Thoracic aorta endothelial cell (primary cell): ENCODE measurements at places on chromosomes 5 and 9. TPM values are rescaled to one million over a fixed set of nuclear protein-coding genes. Genes with fewer than 3 reads are reported as not detected.

Gene PCDHA9
- total RNA-seq, result under 0.01 and 0.07 TPM in 2 replicates

Gene INSL6
- not detected in 2 replicates for total RNA-seq

Gene LCN15
- not detected in 2 replicates for total RNA-seq

Gene POLR3G
- total RNA-seq, result 29.0 and 41.1 TPM in 2 replicates

Gene CBY3
- total RNA-seq, result not detected in 2 replicates

Gene SLC6A19
- total RNA-seq, result not detected in 2 replicates

Gene BARHL1
- total RNA-seq, result not detected in 2 replicates

Gene KLHL3
- 18.3 and 29.7 TPM in 2 replicates for total RNA-seq

Gene ANKRD18B
- total RNA-seq, result 2.7 and 4.7 TPM in 2 replicates

Gene SLC45A2
- total RNA-seq, result not detected in 2 replicates

Gene AQP7
- total RNA-seq, result 0.13 TPM in 1 of 2 replicates, not detected in the other

Gene OR1J2
- not detected in 2 replicates for total RNA-seq

Gene SMC5
- total RNA-seq, result 46.3 and 48.2 TPM in 2 replicates

Gene PRXL2C
- total RNA-seq, result 16.4 and 24.6 TPM in 2 replicates

Gene PHPT1
- total RNA-seq, result 51.4 and 81.0 TPM in 2 replicates

Gene LVRN
- 0.07 and 0.13 TPM in 2 replicates for total RNA-seq

Gene TRUB2
- total RNA-seq, result 20.7 and 23.3 TPM in 2 replicates

Gene FCN2
- not detected in 2 replicates for total RNA-seq

Gene SEC61B
- 106 and 132 TPM in 2 replicates for total RNA-seq

Gene NOXA1
- total RNA-seq, result 0.27 and 0.29 TPM in 2 replicates

Gene SLC35A4
- 28.6 and 34.2 TPM in 2 replicates for total RNA-seq

Gene BTNL3
- total RNA-seq, result not detected in 2 replicates

Gene TMEM215
- total RNA-seq, result not detected in 2 replicates

Gene INVS
- total RNA-seq, result 33.2 and 34.5 TPM in 2 replicates

Gene PCDHGC4
- total RNA-seq, result 1.3 and 1.9 TPM in 2 replicates

Gene SPATA31E1
- total RNA-seq, result not detected in 2 replicates

Gene STK32A
- total RNA-seq, result under 0.01 TPM in 1 of 2 replicates, not detected in the other

Gene SPINK13
- total RNA-seq, result not detected in 2 replicates

Gene C5orf34
- 8.2 and 10.6 TPM in 2 replicates for total RNA-seq

Gene UAP1L1
- total RNA-seq, result 16.2 and 20.7 TPM in 2 replicates

Gene QRFP
- not detected in 2 replicates for total RNA-seq

Gene ACTBL2
- total RNA-seq, result not detected in 2 replicates

Gene PTAR1
- total RNA-seq, result 76.5 and 80.6 TPM in 2 replicates

Gene TMOD1
- 0.27 and 1.2 TPM in 2 replicates for total RNA-seq

Gene FAXDC2
- total RNA-seq, result 3.6 and 4.1 TPM in 2 replicates

Gene GRPEL2
- total RNA-seq, result 66.9 and 88.0 TPM in 2 replicates

Gene FASTKD3
- total RNA-seq, result 18.9 and 22.7 TPM in 2 replicates

Gene FCHO2
- total RNA-seq, result 23.9 and 30.9 TPM in 2 replicates

Gene ANKRD31
- total RNA-seq, result under 0.01 and 0.07 TPM in 2 replicates

Gene ZDHHC11B
- total RNA-seq, result under 0.01 and 0.14 TPM in 2 replicates

Gene NR5A1
- not detected in 2 replicates for total RNA-seq

Gene GRIN1
- under 0.01 and 0.14 TPM in 2 replicates for total RNA-seq

Gene TCF7
- total RNA-seq, result 0.27 and 0.57 TPM in 2 replicates

Gene ANKRD33B
- 6.0 and 6.4 TPM in 2 replicates for total RNA-seq

Gene GAPT
- total RNA-seq, result under 0.01 TPM in 1 of 2 replicates, not detected in the other

Gene SH3GLB2
- total RNA-seq, result 38.4 and 44.7 TPM in 2 replicates

Gene PCDHGA11
- 12.5 and 13.6 TPM in 2 replicates for total RNA-seq

Gene ANKRD55
- 0.57 and 2.9 TPM in 2 replicates for total RNA-seq

Gene CCL21
- total RNA-seq, result not detected in 2 replicates

Gene SPAG8
- total RNA-seq, result 0.13 and 0.22 TPM in 2 replicates

Gene SLC31A1
- total RNA-seq, result 22.2 and 27.2 TPM in 2 replicates

Gene SYK
- not detected in 2 replicates for total RNA-seq
